BE2C (cell line): ENCODE measurements at places on chromosomes 4 and X.

DNA sequence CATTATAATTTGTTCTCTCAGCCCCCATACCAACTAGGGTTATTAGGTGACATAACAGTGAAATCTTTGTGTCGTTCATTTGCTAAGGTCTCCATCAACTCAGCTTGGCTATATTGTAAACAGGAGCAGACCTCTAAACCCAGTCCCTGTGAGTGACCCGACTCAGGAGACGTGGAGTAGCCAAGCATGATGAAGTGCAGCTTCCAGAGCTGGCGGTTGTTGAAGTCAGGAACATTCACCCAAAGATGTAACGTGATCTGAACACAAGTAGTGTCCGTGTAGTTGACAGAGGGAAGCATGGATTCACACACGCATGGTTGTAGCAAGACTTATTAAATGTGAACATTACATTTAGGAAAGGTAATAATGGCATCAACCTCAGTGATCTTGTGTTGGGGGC, 102.3 kb downstream of the FAM193A start:
- no peak for DNase-seq

DNA sequence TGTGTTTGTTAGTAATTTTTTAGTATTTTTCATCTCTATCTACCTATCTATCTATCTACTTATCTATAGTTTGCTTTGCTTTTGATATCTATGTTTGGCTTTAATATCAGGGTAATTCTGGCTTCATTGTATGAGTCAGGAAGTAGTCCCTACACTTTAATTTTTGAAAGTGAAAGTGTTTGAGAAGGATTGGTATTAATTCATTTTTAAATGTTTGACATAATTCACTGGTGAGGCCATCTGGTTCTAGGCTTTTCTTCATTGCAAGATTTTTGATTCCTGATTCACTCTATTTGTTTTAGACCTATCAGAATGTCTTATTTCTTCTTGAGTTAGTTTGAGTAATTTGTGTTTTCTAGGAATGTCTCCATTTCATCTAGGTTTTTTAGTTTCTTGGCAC, 20.2 kb upstream of the TCP11X2 start:
- no peak for DNase-seq

DNA sequence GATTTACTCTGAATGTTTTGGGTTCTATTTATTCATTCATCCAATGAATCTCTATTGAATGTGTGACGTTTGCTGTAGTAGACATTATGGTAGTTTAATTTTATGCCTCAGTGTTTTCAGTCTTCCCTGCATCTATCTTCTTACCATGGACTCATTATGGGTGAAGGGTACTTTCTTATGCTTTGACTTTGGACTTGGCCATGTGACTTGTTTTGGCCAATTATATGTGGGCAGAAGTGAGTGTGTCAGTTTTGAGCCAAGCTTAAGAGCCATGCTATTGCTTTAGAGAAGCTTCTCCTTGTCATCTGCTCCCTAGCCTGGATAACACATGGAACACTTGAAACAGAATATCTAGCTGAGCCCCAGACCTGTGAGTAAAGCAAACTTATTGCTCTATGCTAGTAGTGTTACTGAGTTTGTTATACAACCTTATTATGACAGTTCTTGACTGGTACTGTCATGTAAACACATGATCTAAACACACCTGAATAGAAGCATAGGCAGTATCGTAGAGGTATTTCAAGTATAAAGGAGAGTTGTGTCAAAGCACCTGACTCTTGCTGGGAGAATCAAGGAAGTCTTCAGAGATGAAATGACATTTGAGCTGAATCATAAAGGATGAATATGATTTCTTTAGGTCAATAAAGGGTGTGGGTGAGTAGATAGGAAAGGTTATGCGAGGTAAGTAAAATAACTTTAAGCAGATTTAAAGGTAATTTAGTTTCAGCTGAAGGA, 128.4 kb downstream of the NAA11 start:
- no peak for DNase-seq

DNA sequence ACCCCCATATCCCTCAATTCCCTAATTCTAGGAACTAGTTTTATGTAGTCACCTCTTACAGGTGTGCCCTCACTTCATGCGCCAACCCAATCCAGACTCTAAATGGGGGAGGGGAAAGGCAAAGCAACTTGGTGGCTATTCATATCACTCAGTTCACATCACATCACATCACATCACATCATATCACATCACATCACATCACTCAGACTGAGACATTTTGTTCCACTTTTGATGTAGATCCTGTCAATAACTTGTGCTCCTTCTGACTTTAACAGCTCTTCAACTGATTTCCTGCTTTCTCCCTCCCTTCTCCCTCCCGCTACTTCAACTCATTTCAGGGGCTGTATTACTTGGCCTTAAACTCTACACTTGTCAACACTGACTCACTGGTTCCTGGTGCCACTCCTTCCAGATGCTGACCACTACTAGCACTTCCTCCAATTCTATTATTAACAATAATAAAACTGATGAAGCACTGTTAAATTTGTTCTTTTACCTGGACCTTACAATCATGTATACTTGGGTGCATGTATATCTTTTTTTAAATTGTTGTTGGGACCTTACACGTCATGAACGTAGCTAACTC, 29.1 kb upstream of the PLS3 start:
- DNase-seq, result no peak

- DNase-seq, result no peak
Measured at GRCh38 chr4:38367642-38368174, 296.3 kb upstream of the KLF3 start.

- DNase-seq, result no peak
Measured at GRCh38 chr4:163191999-163192398, 25.3 kb upstream of the NAF1 start.

GRCh38 chr4:185700630-185701029, 111.4 kb downstream of the SORBS2 start:
- no peak for DNase-seq

DNA sequence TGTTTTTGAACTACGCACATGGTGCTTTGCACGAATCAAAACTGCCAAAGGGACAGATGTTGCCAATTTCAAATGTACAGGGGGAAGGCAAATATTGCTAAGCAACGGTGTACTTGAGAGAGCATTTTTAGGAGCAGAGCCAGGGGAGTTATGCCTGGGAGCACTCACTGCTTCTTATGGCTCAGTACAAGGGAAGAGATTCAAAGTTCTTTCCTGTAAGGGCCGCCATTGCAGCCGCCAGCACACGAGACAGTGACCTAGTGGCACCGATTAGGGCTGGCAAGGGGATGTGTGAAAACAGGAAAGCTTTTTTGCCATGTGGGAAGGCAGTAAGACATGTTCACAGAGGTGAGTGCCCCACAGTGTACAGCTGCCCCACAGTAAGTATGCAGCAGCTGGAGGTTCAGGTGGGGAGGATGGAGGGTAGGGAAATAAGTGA, 133.8 kb downstream of the AFF1 start:
- DNase-seq, result peak; percentile 37

DNA sequence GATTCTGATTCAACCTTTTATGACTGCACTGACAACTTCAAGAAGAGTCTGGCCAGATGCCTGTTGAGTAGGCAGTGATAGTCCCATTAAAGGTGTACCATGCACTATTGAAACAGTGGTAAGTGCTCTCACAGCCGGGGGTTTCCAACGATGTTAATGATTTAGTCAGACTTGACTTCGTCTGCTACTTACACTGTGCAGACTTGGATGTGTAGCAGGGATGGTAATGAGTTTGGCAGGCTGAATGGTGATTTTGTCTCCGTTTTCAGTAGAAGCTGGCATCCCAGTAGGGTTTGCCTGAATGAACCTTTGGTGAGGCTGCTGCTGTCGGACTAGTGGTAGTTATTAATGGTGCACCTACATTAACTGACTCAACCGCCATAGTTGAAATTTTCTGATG, 52.0 kb upstream of the TMSB15B start:
- no peak for DNase-seq

GRCh38 chrX:139844163-139844562, 88.7 kb downstream of the ATP11C start:
- DNase-seq, result peak; percentile 6

DNA sequence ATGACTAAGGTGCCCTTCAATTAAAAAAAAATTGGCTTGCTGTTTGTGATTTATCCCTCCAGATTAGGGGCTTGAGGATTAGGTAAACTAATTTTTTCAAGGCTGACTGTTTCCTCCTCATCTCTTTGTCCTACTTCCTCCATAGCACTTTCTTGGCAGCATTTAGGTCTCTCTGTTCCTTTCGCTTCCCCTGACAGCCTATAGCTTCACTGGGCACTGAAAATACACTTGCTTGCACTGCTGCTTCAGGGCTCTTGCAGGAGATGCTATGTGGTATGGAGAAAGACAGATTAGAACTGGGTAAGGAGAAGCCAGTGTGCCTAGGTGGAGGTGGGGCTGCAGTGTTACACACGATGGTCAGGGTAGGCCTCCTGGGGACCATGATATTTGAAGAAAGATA, 112.3 kb upstream of the SFRP2 start:
- no peak for DNase-seq

- DNase-seq, result peak; percentile 88
Measured at GRCh38 chr4:153143527-153144348, 60.5 kb upstream of the TRIM2 start.

- DNase-seq, result no peak
Measured at GRCh38 chrX:102129473-102129872, 4.0 kb downstream of the TCEAL2 start.

- DNase-seq, result no peak
Measured at GRCh38 chr4:119657111-119657611, 28.6 kb upstream of the PDE5A start.

DNA sequence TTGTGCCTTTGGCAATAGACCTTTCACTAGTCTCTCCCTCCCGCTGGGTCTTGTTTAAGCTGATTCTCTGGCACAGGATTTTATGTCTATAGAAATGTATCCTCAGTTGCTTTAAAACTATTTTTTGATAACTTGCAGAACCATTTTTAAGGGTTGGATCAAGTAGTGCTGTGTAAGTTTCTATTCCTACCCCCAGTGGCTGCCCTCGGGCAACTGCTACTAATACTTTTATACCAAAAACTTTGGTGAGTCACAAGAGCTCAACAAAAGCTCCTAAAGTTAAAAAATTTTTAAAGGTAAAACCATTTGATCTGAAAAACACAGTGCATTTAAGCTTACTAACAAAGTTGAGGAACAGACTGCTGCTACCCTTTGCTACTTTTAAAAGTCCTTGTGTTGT, 1460.6 kb upstream of the PCDH7 start:
- DNase-seq, result no peak

DNA sequence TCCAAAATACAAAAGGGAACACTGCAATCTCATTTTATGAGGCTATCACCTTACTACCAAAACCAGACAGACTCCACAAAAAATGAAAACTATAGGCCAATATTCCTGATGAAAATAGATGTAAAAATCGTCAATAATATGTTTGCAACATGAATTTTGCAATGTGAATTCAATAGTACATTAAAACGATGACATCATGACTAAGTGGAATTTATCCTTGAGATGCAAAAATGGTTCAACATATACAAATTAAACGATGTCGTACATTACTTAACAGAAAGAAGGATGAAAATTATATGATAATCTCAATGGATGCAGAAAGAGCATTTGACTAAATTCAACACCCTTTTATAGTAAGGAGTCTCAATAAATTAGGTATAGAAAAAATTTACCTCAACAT, 123.0 kb downstream of the AREG start:
- DNase-seq, result no peak

DNA sequence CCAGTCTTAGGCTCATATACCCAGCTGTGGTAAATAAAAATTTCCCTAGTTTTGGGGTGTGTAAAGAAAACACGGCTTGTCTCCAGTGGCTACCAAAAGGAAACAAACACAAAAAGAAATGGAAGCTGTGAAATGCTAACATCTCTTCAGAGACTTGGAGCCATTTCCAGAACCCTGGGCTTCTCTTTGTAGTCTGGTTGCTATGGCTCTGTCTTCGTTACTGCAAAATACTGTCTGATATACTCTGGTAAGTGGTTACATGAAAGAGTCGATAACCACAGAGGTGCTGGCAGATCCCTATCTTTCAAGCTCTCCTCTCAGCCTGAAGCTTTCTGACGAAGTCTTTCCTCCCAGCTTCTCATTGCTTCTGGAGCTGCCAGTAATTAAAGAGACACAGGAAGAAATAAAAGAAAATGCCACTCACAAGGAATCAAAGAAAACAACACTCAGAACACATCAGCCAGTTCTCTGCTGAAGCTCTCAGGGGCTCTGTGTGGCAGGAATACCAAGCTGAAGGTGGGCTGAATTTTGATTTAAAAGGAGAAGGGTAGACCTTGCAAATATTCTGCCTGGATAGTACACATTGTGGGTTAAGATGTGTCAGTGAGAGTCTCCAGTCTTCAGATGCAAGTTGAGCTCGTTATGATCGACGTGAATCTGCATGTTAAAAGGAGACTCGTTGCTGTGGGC, 107.6 kb upstream of the FAM9C start:
- no peak for DNase-seq

- no peak for DNase-seq
Measured at GRCh38 chr4:104743215-104743653, 248.5 kb upstream of the CXXC4 start.
